ENCODE measurements at places on chromosomes 7 and 10. TPM values are rescaled to one million over a fixed set of nuclear protein-coding genes. Genes with fewer than 3 reads are reported as not detected.

DNA sequence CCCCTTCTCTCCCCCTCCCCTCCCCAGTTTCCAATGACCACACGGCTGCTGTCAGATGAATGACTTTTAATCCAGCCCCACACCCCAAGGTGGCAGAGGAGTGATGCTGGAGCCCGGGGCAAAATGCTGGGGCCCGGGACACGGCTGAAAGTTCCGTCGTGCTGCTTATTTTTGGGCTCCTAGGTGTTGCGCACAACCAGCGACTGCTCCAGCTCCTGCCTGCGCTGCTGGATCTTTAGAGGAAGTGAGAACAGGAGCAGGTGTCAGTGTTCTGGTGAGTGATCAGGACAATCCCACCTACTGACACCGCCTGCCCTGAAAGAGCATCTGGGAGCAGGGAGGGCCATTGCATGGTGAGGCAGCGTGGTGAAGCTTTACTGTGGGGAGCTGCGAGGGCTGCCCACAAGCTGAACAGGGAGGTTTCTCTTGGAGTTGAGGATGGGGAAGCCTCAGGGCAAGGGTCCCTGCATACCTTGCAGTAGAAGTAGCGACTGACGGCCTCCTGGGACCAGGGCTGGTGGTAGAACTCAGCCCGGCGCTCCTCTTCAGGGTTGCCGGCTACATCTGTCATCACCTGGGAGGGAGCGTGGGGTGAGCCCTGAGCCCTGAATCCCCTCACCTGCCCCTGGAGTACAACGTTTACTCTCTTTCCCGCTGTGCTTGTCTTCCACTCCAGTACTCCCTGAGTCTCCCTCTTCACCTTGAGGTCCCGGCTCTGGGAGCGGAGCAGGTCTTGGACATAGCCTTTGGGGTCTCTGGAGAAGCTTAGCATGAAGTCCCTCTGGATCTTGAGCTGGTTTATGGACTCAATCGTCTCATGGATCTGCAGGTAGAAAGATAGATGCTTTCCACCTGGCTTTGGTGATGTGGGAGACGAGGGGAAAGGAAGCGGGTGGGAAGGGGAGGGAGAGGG is 6.9 kb downstream of the CHPF2 start:
- no peak overlapping the region for H3K4me3 ChIP-seq
- peaks cover 17% of the 10 kb centered on the region for H3K4me1 ChIP-seq
- no peak for DNase-seq
- no peaks in the 10 kb centered on the region for H3K36me3 ChIP-seq
- H3K27ac ChIP-seq: no peak overlapping the region
- H3K27me3 ChIP-seq: peaks cover 4% of the 10 kb centered on the region

GRCh38 chr10:49831352-49832035 is 69.4 kb upstream of the OGDHL start:
- H3K4me3 ChIP-seq: no peak overlapping the region
- no peak for DNase-seq

DNA sequence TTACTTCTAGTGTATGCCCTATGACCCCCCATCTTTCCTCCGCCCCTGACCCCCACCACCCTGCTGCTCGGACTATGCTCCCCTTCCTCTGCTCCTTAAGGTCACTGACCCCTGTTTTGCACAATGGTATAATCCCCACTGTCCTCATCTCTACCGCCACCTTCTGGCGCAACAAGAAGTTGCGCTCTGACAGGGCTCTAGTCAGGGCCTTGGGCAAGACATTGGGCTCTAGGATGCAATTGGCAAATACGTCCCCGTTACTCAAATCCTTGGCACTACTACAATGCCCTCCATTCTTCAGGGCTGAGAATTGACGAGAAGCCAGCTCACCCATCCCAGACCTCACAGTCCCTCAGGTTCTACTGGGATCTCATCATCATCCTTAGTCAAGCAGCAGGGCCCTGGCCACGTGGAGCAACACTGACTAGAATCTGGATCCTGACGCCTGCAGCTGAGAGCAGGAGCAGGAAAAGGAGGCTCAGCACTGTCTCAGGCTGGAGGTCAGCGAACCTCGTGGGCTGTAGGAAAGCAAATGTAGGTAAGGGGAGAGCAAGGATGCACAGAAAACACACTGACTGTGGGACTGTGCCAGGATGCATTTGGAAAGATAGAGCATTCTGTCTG is 10.6 kb downstream of the LRIT2 start:
- H3K27ac ChIP-seq: no peak overlapping the region
- no peaks in the 10 kb centered on the region for H3K4me1 ChIP-seq
- H3K27me3 ChIP-seq: no peaks in the 10 kb centered on the region
- no peaks in the 10 kb centered on the region for H3K36me3 ChIP-seq
- peak; percentile 37 for DNase-seq

- H3K4me1 ChIP-seq: peaks cover 2% of the 10 kb centered on the region
- peaks cover 24% of the 10 kb centered on the region for H3K36me3 ChIP-seq
- no peak for DNase-seq
- no peak overlapping the region for H3K27ac ChIP-seq
These were observed 99.4 kb downstream of the PRKAG2 start for GRCh38 chr7:151777495-151777880.

- H3K27ac ChIP-seq: no peak overlapping the region
- H3K36me3 ChIP-seq: no peaks in the 10 kb centered on the region
- H3K4me3 ChIP-seq: no peak overlapping the region
- H3K4me1 ChIP-seq: no peaks in the 10 kb centered on the region
- no peaks in the 10 kb centered on the region for H3K27me3 ChIP-seq
- DNase-seq: no peak
These were observed 87.1 kb upstream of the PDLIM1 start for GRCh38 chr10:95377950-95378349.

GRCh38 chr7:87875151-87876039 is 765 bp downstream of the SLC25A40 start:
- peak overlapping the region; percentile 67 for H3K4me3 ChIP-seq
- H3K4me1 ChIP-seq: peaks cover 18% of the 10 kb centered on the region
- peak; percentile 41 for DNase-seq
- no peaks in the 10 kb centered on the region for H3K36me3 ChIP-seq

DNA sequence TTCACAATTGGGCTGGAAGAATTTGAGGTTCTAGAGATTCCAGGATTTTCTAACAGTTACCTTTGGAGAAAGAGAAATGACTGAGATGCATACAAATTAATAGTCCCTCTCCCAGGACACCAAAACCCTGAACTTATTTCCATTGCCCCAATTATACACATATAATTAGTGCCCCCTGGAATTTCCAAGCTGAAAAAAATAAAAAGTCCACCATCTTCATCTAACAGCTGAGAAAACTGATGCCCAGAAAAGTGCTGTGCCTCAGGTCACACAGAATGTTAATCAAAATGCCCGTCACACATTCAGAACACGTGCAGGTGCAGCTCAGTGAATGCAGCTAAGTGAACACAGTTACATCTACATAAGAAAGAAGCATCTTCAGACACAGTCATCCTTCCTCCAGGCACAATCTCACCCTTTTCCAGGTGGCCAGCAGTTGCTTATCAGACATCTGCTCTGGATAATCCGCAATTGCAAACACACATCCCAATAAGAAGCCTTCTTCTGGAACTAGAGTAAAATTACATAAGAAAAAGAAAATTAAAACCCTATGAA is 35.4 kb downstream of the PAXIP1 start:
- no peak overlapping the region for H3K4me3 ChIP-seq
- H3K4me1 ChIP-seq: no peaks in the 10 kb centered on the region
- no peak for DNase-seq
- H3K27me3 ChIP-seq: no peaks in the 10 kb centered on the region
- peaks cover 29% of the 10 kb centered on the region for H3K36me3 ChIP-seq

DNA sequence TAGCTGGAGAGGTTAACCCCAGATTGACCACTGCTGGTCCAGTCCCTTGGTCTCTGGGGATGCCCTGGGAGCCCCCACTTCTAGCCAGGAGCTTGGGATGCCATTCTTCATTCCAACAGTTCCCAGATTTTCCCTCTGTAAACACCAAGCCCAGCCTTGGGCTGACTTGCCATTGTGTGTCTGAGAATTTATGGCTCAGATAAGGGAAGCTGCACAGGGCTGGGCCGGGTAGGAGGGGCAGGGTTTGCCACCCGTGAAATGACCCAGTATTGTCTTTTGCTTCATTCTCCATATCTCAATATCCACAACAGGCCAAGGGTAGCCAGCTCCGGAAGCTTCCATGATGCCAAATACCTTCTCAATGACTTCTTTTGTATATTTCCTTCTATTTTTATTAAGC is 32.1 kb downstream of the AFAP1L2 start:
- no peak overlapping the region for H3K27ac ChIP-seq
- no peaks in the 10 kb centered on the region for H3K4me1 ChIP-seq
- DNase-seq: no peak
- no peak overlapping the region for H3K4me3 ChIP-seq
- H3K36me3 ChIP-seq: no peaks in the 10 kb centered on the region

DNA sequence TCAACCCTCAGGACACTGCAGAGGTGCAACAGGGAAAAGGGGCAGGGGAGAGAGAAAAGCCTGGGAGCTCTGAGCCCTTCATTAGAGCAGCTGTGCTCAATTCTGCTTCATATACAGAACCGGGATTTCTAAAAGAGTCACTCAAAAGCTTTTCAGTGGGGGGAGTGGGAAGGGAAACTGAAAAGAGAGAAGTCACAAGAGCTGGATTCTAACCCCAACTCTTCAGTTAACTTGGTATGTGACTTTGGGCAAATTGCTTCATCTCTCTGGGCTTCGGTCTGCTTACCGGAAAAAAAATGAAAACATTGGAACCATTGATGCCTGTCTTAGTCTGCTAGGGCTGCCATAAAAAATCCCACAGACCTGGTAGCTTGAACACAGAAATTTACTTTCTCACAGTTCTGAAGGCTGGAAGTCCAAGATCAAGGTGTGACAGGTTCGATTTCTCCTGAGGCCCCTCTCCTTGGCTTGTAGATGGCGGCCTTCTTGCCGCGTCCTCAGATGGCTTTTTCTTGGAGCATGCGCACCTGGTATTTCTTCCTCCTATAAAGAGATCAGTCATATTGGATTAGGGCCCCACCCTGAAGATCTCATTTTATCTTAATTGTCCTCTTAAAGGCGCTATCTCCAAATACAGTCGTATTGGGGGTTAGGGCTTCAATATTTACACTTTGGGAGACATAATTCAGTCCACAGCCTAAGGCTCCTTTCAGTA is 118.3 kb upstream of the KMT2E start:
- no peaks in the 10 kb centered on the region for H3K36me3 ChIP-seq
- no peaks in the 10 kb centered on the region for H3K4me1 ChIP-seq
- no peak overlapping the region for H3K4me3 ChIP-seq
- no peaks in the 10 kb centered on the region for H3K27me3 ChIP-seq
- no peak overlapping the region for H3K27ac ChIP-seq
- DNase-seq: no peak

GRCh38 chr10:127013211-127013656 is 108.0 kb downstream of the DOCK1 start:
- no peaks in the 10 kb centered on the region for H3K36me3 ChIP-seq
- no peaks in the 10 kb centered on the region for H3K4me1 ChIP-seq

DNA sequence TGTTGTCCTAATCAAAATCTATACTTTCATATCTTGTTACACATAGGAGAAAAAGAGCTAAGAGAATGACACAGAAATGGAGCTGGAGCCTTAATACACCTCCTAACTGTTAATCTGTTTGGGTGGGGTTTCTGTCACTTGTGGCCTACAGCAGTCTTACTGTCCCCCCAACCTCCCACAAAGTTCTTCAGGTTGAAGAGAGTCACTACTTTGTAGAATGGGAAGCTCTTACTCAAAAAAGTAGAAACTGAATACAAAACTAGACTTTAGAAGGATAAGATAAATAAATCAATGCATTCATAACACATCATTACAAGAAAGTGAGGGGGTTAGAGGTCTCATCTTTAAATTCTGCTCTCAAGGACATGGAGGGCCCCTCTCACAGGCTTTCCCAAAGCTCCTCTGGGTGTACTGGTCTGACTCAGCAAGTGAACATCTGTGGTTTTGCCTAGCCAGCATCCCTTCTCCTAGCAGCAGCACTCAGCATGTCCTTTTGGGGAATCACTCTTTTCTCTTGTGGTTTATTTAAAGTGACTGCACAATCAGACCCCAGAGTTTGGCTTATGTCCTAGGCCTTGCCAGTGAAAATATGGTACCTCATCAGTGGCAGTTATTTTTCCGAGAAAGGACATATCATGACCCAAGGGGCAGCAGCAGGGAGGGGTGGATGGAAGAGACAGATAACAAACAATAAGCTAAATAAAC is 2.0 kb upstream of the BLVRA start:
- no peaks in the 10 kb centered on the region for H3K27me3 ChIP-seq
- no peaks in the 10 kb centered on the region for H3K36me3 ChIP-seq
- peaks cover 10% of the 10 kb centered on the region for H3K4me1 ChIP-seq
- no peak overlapping the region for H3K4me3 ChIP-seq

- H3K4me3 ChIP-seq: no peak overlapping the region
- H3K4me1 ChIP-seq: no peaks in the 10 kb centered on the region
- DNase-seq: no peak
- no peaks in the 10 kb centered on the region for H3K27me3 ChIP-seq
- no peaks in the 10 kb centered on the region for H3K36me3 ChIP-seq
These were observed 86.8 kb downstream of the C10orf90 start for GRCh38 chr10:126583552-126584200.

- H3K27ac ChIP-seq: no peak overlapping the region
- DNase-seq: no peak
- H3K4me3 ChIP-seq: no peak overlapping the region
- peaks cover 10% of the 10 kb centered on the region for H3K36me3 ChIP-seq
- no peaks in the 10 kb centered on the region for H3K27me3 ChIP-seq
These were observed 44.4 kb upstream of the DGKI start for GRCh38 chr7:137891016-137891655.

GRCh38 chr10:18786478-18786877 is 127.2 kb downstream of the ARL5B start:
- no peak for DNase-seq
- H3K27me3 ChIP-seq: no peaks in the 10 kb centered on the region
- H3K4me1 ChIP-seq: no peaks in the 10 kb centered on the region
- H3K27ac ChIP-seq: no peak overlapping the region
- no peaks in the 10 kb centered on the region for H3K36me3 ChIP-seq

- peaks cover 59% of the 10 kb centered on the region for H3K27me3 ChIP-seq
- H3K4me3 ChIP-seq: no peak overlapping the region
- DNase-seq: no peak
- no peaks in the 10 kb centered on the region for H3K36me3 ChIP-seq
- peaks cover 16% of the 10 kb centered on the region for H3K4me1 ChIP-seq
- H3K27ac ChIP-seq: no peak overlapping the region
These were observed 838 bp upstream of the DLX6 start for GRCh38 chr7:97004247-97005182.

- DNase-seq: no peak
- H3K27ac ChIP-seq: no peak overlapping the region
- no peak overlapping the region for H3K4me3 ChIP-seq
- no peaks in the 10 kb centered on the region for H3K36me3 ChIP-seq
- no peaks in the 10 kb centered on the region for H3K27me3 ChIP-seq
These were observed 57.8 kb downstream of the COL26A1 start for GRCh38 chr7:101420436-101420835.

- H3K27ac ChIP-seq: no peak overlapping the region
- H3K4me3 ChIP-seq: no peak overlapping the region
- DNase-seq: no peak
- H3K27me3 ChIP-seq: no peaks in the 10 kb centered on the region
- H3K4me1 ChIP-seq: no peaks in the 10 kb centered on the region
- H3K36me3 ChIP-seq: no peaks in the 10 kb centered on the region
These were observed 41.9 kb upstream of the FAM180A start for GRCh38 chr7:135790371-135790977.

SFRP4 gene
- polyA plus RNA-seq: not detected

SPDYE2 gene
- 0.07 TPM for polyA plus RNA-seq

TMEM270 gene
- not detected for polyA plus RNA-seq

SKIDA1 gene
- 0.06 TPM for polyA plus RNA-seq

FGFBP3 gene
- 0.56 TPM for polyA plus RNA-seq

CYP2C18 gene
- not detected for polyA plus RNA-seq

ANKRD7 gene
- not detected for polyA plus RNA-seq

Measured in B cell (primary cell).